ENCODE measurements at places on chromosomes 6 and 20. TPM values are rescaled to one million over a fixed set of nuclear protein-coding genes. Genes with fewer than 3 reads are reported as not detected.

DNA sequence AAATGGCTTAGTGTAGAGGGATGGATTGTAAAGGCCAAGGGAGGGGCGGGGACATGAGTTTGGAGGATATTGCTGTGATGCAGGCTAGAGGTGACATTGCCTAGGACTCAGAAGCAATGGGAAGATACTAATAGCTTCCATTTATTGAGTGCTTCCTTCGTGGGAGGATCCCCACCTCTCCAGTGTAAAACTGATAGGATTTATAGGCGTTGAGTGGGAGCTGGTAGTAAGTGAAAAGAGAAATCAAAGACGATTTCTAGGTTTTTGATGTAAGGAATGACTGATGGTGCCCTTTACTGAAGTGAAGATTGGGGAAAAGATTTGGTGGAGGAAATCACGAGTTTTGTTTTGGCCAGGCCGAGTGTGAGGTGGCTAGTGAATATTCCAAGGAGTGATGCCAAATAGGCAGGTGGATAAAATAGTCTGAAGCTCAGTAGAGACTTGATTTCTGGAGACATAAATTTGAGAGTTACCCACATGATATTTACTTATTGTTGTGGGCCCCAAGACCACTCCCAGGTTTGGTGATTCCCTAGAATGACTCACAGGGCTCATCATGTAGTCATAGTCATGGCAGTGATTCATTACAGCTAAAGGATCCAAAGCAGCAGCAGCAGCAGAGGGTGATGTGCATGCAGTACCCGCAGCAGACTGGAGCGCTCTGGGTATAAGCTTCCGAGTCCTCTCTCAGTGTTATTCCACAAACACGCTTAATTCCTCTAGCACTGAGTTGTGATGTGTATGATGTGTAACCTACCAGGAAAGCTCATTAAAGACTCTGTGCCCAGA lies 10.2 kb downstream of the RPRD1B start:
- DNase-seq: peak; percentile 66

TXLNB gene
- total RNA-seq: 9.5 TPM

GRCh38 chr20:19407736-19408135 lies 195.3 kb downstream of the SLC24A3 start:
- DNase-seq: no peak

GRCh38 chr6:69763763-69764162 lies 33.0 kb downstream of the LMBRD1 start:
- no peak for DNase-seq

PRICKLE4 gene
- 2.9 TPM for total RNA-seq

DNA sequence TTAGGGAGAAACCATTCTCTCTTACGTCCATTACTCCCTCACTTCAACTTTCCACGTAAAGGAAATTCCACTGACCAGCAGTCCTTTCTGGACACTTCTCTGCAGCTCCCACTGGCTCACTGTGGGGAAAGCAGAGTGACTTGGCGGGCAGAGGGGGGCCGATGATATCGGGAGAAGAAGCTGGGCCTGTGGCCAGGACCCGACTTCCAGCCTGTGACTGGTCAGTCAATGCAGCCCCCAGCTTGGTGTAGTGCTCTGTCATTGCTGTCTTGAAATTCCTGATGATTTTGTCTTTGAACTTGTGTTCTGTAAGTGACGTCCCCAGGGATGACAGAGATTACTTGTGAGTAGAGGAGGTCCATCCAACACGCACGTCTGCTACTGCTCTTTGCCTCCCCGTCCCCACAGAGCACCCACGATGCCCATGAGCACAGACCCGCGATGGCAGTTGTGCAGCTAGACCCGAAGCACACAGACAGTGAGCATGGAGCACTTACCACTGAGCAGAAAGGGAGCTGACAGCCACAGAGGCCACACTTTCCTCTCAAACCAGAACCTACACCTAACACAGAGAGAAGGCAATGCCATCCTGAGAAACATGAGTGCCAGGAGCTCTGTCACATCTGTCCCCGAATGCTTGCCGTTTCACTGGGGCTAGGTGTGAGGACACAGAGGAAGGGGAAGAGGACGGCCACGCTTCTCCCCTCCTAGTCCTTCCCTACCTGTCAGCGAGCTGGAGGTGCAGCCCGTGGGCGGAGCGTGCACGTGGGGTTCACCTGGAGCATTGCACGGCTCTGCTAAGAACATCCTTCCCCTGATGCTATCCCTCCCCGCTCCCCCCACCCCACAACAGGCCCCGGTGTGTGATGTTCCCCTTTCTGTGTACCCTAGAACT lies 25.7 kb downstream of the DACT2 start:
- no peak for DNase-seq

- no peak for DNase-seq
Observed at GRCh38 chr6:130970839-130971410, 92.1 kb downstream of the EPB41L2 start.

DNA sequence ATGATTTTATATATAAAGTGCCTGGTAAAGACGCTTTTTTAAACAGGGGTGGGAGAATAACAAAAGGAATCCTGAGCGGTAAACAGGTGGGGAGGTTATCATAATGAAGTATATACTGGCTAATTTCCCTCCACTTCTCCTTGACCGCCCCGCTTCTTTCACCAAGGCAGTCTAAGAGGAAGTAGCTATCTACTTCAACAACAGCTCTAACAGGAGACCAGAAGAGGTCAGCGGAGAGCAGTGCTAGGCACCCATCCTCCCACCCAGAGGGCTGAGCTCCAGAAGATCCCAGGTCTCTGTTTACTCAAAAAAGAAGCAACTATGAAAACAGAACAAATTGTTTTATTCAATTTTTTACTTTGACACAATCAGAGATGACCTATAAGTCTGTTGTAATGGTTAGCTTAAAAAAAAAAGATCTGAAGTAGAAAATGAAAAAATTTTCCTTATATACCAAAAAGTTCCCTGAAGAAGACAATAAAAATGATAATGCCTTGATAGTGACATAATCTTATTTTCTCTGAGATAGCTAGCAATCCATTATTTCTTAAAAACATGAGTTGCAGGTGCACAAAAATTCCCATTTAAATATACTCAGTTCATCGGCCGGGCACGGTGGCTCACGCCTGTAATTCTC lies 141.1 kb downstream of the PDSS2 start:
- DNase-seq: peak; percentile 50

DNA sequence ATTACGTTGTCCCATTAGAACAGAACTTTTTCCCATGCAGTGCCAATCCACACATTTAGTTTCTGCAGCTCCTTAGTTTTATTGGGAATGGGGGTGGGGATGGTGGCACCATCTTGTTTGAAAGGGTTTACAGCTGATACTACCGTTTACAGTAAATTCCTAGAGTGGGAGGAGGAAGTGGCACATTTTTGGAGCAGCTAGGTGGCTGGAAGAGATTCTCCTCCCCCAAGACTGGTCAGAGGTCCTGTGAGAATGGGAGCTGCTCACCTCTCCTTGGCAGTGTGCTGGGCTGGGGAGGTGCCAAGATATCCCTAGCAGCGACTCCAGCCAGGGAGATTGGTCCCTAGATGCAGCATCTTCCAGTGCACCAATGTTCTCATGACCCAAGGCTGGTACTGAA lies 12.4 kb upstream of the CCN6 start:
- DNase-seq: no peak

DNA sequence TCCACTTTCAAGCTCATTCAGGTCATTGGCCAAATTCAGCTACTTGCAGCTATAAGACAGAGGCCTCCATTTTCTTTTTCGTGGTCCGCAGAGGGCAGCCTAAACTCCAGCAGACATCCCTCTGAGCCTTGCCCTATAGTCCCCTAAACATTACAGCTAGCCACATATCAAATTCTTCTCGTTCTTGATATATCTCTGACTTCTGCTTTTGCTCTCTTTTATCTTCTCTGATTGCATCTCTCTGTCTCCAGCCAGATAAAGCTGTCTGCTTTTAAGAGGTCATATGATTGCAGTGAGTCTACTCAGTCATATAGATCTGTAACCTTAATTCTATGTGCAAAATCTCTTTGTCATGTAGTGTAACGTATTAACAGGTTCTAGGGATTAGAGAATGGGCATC lies 358.4 kb upstream of the RGS17 start:
- DNase-seq: no peak

Data from adrenal gland (tissue), 19 donors.